ENCODE measurements at places on chromosomes 16 and 17. TPM values are rescaled to one million over a fixed set of nuclear protein-coding genes. Genes with fewer than 3 reads are reported as not detected.

CD300A gene
- total RNA-seq, result not detected

AATK gene
- total RNA-seq, result 0.11 TPM

CDH11 gene
- total RNA-seq, result 151 TPM

CHST4 gene
- not detected for total RNA-seq

TEKT3 gene
- 0.11 TPM for total RNA-seq

SRR gene
- total RNA-seq, result 20.8 TPM

ABI3 gene
- total RNA-seq, result 0.11 TPM

RHBDF2 gene
- 4.9 TPM for total RNA-seq

NPB gene
- 0.22 TPM for total RNA-seq

KRTAP1-5 gene
- total RNA-seq, result 54.1 TPM

TMEM238L gene
- total RNA-seq, result not detected

HOXB6 gene
- 0.62 TPM for total RNA-seq

PRM3 gene
- not detected for total RNA-seq

IL34 gene
- 2.0 TPM for total RNA-seq

CIAO3 gene
- total RNA-seq, result 35.2 TPM

SLC16A13 gene
- 1.00 TPM for total RNA-seq

ADAM11 gene
- total RNA-seq, result 0.77 TPM

ABCC6 gene
- total RNA-seq, result 0.37 TPM

RCVRN gene
- not detected for total RNA-seq

RSAD1 gene
- 31.2 TPM for total RNA-seq

OTOA gene
- under 0.01 TPM for total RNA-seq

PPP1R27 gene
- total RNA-seq, result not detected

GSG1L gene
- total RNA-seq, result not detected

CHST5 gene
- total RNA-seq, result 0.11 TPM

ZC3H7A gene
- 58.3 TPM for total RNA-seq
